ENCODE measurements at places on chromosomes 7 and 10.

DNA sequence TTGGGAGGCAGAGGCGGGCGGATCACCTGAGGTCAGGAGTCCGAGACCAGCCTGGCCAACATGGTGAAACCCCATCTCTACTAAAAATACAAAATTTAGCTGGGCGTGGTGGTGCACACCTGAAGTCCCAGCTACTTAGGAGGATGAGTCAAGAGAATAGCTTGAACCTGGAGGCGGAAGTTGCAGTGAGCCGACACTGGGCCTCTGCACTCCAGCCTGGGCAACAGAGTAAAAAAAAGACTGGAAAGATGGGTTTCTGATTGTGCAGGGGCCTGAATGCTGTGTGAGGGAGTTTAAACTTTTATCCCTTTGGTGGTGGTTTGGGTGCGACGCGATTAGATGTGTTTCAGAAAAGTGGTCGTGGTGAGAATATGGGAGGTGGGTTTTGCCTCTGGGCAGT lies 1.8 kb downstream of the CHST12 start:
- DNase-seq: no peak

GRCh38 chr10:35091994-35092790 lies 2.1 kb upstream of the CUL2 start:
- no peak for DNase-seq

- DNase-seq: no peak
These were observed 58.8 kb downstream of the PARP12 start for GRCh38 chr7:140003913-140004382.

DNA sequence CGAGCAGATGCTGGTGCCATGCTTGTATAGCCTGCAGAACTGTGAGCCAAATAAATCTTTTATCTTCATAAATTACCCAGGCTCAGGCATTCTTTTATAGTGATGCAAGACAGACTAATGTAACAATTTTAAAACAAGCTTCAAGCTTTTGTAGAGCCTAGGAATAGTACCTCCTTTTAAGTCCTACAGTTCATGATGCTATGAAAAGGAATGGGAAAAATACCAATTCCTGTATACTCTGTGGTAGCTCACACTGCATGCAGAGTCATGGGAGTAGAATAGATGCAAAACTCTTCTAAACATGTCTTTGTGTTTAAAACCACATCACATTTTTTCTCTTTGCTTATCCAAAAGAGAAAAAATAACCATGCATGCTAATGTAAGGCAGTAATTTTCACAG lies 66.6 kb upstream of the WNT16 start:
- no peak for DNase-seq

DNA sequence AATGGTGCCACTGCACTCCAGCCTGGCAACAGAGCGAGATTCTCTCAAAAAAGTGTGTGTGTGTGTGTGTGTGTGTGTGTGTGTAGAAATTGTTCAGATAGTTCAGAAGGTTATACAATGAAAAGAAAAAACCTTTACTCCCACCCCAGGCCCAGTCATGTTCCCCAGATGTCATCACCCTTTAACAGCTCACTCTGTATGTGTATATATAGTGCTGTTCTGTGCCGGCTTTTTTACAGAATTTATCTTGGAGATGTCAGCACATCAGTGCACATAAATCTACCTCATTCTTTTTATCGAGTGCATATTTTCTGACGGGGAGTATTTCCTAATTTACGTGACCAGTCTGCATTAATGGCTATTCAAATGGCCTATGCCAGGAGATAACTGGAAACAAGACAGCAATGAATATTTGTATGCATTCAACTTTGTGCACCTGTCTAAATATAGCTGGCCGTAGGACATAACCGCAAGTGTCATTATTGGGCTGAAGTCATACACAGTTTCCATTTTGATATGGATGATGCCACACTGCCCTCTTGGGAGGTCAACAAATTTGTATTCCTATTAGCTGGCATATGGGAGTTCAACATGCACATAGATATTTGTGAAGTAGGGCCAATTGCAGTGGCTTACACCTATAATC lies 11.7 kb downstream of the NIPSNAP2 start:
- DNase-seq: no peak

DNA sequence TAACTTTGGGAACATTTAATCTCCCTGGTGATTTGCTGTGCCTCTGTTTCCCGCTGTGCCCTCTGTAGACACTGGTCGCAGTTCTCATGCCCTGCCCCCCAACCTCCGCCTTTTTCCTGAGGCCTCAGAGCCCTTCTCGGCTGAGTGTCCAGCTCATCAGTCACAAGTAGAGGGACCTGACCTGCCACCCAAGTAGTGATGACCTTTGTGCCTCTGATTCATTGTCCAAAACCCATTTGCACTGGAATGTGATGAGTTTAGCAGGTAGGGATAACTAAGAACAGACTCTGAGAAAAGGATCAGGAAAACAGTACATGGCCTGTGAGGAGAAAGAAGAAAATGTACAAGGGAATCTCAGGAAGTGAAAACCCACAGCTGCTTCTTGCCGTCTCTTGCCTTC lies 58.8 kb downstream of the LANCL2 start:
- no peak for DNase-seq

DNA sequence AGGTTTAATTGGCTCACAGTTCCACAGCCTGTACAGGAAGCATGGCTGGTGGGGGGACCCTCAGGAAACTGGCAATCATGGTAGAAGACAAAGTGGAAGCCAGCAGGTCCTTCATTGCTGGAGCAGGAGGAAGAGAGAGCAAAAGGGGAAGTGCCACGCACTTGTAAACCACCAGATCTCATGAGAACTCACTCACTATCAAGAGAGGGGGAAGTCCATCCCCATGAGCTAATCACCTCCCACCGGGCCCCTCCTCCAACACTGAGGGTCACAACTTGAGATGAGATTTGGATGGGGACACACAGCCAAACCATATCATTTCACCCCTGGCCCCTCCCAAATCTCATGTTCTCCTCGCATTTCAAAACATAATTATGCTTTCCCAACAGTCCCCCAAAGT lies 171.9 kb upstream of the CACNA2D1 start:
- DNase-seq: no peak

GRCh38 chr7:20307901-20308300 lies 22.8 kb upstream of the ITGB8 start:
- DNase-seq: no peak

- DNase-seq: no peak
These were observed 68.8 kb upstream of the PITRM1 start for GRCh38 chr10:3241274-3241921.

DNA sequence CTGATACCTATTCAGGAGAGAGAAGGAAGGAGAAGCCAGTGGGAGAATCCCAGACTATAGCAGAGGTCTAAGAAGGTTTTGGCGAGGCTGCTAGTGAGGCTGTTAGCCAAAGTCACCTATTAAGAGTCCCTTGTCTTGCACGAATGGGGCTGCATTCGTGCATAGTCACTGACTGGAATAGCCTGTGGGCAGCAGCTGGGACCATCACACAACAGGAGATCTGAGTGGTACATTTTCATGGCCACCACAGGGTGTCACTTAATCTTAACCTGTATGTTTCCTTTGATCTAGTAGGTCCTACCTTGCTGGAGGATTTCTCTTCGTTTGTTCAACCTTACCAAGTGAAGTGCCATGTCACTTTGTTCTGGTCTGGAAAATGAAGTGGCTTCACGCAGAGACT lies 319.9 kb downstream of the BMPER start:
- DNase-seq: no peak

DNA sequence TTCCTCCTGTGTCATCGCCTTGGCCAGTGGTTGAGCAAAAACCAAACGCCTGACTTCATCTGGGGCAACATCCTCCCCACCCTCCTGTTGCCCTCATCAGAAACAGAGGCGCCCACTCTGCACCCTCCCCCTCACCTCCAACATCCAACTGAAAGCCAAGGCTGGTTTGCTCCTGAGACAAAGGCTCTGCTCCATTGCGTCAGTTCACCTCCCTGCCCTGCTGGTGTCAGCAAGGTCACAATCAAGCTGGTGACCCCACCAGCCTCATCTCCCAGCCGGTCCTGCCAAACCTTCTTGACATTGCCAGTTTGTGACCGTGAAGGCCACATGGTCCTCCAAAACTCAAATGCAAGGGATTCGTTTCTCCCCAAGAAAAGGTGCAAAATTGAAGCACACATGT lies 131.7 kb upstream of the ADAM12 start:
- DNase-seq: no peak

DNA sequence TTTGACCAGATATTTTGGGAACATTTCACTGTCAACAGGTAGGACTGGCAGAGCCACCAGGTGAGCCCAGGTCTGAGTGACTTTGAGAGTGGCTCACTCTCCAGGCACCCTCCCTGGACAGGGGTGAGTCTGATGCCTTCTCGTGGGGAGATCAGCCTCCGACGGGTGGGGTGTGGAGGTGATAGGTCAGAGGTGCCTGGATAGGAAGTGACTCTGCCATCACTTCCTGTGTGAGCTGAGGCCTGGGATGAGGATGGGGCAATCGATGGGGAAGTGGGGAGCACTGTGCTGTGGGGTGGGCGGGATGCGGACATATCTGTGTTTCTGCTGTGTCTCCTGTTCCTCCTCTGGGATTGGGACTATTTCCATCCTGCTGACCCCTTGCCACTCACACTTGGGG lies 34.6 kb downstream of the IFT22 start:
- no peak for DNase-seq

GRCh38 chr7:128240696-128241386 lies at the start of gene LEP:
Gene LEP, plus strand, starts transcription at chr7:128241278. Its CDS starts 10,741 bp downstream, at chr7:128252019.
- DNase-seq: no peak

- DNase-seq: no peak
These were observed 297.5 kb upstream of the NRP1 start for GRCh38 chr10:33631991-33632390.

DNA sequence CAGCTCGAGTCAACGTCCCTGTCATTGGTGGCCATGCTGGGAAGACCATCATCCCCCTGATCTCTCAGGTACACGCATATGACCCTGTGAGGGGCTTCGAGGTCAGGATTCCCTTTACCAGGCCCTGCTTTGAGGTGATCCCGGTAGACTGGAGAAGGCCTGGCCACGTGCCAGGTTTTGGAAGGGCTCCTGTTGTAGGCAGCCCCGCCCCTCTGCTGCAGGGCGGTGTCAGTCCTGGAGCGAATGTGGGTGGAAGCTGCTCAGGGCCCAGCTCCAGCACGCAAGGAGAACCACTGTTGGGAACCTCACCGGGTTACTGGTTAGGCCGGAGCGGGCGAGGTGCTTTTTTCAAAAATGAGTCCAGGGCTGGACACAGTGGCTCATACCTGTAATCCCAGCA lies 15.6 kb downstream of the MDH2 start:
- no peak for DNase-seq

DNA sequence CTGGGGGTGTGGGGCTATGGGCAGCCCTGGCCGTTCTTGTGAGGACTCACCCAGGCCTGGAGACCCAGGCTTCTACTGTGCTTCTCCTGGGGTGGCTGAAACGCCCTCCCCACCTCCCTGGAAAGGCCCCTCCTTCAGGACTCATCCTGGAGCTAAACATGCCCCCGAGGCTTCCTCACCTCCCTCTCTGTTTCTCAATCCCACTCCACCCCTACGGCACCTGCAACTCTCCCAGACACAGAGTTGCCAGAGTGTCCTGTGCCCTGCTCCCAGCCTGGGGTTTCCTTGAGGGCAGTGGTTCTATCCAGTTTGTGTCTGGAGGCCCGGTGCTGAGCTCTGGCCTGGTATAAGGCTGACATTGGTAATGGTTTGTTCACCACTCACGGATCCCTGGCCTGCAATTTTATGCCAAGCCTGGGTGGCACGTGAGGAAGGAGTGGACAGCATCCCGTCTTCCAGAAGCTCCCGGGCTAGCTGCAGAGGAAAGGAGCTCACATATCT lies 68.0 kb downstream of the GRID1 start:
- DNase-seq: no peak

- DNase-seq: no peak
These were observed 56.3 kb downstream of the GFRA1 start for GRCh38 chr10:116216676-116217075.

DNA sequence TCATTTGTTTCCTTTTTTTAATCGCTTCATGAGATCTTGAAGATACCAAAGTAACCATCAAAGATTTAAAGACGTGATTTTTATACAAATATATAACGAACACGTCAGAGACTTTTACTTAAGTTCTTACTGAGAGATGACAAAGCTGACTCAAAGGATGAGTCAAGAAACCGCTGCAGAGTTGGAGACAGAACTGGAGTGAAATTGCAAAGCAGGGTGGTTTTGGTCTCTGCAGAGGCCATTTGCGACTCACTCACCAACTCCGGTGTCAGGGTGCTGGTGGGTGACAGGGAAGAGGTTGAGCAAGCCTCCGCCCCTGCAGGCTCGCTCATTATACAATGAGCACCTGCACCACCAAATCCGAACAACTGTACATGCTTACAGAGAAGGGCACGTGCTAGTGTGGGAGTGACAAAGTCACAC lies 75.2 kb downstream of the DNAJB6 start:
- no peak for DNase-seq

- no peak for DNase-seq
These were observed 178.6 kb upstream of the BET1 start for GRCh38 chr7:94182721-94183120.
